ENCODE measurements at places on chromosomes 7 and 10.

- no peak for DNase-seq
Measured at GRCh38 chr10:43994539-43994938, 345.9 kb upstream of the ZNF32 start.

- no peak for DNase-seq
Measured at GRCh38 chr7:149125189-149125862, 798 bp downstream of the ZNF425 start.

DNA sequence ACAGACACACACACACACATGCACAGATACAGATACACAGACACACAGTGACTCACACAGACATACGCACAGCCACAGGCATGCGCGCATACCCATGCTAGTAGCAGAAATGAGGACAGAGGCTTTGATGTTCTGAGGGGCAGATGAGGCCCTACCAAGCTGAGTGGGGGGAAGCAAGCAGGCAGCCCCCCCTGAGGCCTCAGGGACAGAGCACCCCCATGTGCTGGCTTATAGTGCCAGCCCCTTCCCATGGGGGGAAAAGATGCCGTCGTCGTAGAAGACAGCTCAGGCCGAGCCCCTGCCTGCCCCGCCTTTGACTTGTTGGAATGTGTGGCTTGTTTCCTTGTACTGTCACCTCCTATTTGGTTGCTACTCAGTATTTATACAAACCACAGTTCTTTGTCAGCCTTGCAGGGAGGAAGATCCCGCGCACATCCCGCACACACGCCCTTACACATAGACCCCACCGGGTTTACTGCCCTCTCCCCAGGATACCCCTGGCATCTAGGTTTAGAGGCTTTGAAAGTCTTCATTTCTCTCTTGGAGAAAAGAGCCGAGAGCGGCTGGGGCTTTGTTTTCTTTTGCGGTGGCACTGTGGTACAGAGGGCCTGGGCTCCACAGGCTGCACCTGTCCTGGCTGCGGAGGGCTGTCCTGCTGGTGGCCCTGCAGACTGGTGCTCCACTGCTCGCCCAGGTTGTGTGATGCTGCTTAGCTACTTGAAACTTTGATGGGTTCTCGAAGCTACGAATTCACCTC is 112.5 kb downstream of the DOCK1 start:
- DNase-seq, result no peak

DNA sequence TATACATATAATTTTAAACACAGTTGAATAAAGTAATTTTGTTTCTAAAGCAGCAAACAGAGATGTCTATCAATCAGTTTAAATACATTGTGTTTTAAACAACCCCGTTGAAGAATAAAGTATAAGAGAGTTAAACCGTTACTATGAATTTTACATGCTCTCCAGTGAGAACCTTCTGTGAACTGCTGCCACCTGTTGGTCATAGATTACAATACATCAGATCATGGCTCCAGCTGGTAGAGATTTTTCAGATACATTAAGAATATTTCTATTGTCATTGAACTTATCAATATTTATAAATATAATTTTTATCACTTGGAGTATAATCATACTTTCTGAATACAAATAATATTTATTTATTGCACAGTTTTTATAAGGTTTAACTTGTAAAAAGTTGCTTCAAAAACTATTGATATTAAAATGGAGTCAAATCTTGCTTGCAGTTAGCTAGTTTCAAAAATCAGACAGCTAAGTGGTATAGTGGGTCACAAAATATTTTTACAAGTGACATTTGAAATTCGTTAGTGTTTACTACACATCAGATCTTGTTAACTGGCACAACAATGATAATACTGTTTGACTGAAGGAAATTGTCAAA is 561.2 kb upstream of the PHF14 start:
- DNase-seq, result no peak

- DNase-seq, result no peak
Measured at GRCh38 chr7:143900230-143900766, 1.7 kb downstream of the TCAF1 start.

DNA sequence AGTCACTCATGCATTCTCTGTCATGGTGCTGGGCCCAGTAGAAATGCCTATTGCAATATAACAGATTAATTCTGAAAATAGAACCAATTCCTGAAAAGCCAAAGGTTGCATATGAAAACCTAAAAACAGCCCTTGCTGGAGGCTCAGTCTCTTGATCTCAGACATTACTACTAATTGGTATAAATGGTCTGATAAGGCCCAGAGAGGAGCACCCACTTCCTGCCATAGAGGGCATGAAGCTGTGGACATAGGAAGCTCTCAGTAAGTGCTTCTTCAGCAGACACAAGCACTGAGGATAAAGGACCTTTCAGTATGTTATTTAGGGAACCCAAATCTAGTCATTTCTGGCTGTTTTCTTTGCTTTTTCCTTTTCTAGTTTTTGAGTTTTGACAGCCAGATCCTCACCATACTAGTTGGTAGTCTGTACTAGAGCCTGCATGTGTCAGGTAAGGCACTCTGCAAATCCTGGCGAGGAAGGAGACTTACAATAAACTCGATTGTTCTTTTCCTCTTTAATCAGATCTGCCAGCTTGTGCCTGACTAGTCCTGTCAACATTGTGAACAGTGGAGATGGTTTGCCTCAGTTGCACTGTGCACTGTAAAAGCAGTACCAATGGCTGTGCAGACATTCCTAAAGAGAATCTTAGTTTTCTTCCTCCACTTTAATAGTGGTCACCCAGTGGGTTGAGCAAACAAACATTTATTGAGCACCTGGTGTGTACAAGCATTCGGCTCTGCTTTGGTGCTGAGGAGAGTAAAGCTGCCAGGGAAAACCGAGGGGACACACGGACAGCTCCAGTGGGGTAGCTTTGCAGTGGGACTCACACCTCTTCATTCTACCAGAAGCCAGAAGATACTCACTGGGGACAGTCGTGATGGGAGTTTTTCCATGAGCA is 140.9 kb downstream of the CHN2 start:
- no peak for DNase-seq

DNA sequence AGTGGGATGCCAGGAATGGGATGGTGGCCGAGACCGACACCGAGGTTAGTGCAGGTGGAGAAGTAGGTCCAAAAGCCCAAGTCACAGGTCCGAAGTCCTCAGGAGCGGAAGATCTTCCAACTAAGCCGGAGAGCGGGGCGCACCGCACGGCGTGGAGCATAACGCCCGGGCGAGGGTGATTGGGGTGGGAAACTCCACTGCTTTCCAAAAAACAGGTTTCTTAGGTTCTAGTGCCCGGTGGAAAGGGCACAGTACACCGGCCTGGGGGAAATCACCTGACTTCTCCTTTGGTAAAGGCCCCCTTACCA is 11.4 kb upstream of the SPAG6 start:
- no peak for DNase-seq

DNA sequence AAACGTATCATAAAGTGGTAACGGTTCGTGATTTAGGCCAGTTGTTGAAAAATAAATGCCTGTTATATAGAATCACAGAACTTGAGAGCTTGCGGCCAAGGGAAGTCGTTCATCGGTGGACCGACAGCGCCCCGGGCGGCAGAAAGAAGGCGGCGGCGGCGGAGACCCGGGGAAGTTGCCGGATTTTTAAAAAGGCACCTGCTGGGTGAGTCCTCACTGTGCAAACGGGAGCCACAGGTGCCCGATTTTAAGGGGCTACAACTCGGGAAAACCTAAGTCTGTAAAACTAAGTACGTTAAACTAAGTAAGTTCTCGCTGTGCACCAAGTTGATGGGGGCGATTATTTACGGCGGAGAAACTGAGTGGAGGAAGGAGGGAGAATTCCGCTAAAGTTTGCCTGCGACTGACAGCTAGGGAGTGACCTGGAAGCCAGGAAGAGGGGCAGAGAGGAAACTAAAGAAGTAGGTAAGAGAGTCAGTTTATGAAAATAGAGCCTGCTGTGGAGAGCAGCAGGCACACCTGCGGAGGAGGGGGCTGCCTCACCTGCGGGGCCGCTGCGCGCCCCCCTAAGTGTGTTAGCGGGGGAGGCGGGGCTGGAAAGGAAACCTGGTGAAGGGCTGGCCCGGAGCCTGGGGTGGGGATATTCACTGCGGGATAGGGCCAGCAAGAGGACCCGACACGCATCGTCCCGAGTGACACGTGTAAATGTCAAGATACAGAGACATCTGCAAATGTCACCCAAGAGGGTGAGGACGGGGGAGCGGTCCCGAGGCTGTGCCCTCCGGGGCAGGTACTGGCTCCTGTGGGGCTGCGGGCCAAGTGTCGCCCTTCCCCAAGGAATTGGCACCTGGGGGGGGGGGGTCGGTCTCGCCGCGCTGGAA is 996 bp downstream of the ADAM12 start:
- DNase-seq, result no peak

DNA sequence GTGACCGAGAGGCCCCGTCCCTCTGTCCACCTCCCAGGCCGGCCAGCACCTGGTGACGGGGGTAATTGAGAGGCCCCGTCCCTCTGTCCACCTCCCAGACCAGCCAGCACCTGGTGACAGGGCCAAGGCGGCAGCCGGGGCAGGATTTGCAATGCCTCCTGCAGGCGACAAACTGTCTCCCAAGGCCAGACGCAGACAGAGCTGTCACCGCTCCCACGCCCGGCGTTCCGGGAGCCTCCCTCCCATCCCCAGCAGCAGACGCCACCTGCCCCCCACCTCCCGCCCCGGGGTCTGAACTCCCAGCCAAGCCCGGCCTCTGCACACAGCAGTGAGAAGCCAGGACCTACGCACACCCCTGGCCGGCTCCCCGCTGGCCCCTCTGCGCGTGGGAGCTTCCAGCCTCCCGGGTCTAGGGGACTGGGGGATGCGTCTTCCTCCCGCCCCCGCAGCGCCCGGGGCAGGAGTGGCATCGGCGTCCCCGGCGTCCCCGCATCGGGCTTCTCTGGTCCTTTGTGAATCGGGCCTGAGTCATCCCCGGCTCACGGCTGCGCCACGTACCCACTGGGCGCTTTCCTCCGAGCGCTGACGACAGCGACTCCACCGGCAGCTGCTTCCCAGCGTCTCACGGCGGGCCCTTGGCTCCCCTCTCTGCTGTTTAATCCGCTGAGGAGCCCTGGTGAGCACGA is 95.1 kb upstream of the DIP2C start:
- DNase-seq, result peak; percentile 44

DNA sequence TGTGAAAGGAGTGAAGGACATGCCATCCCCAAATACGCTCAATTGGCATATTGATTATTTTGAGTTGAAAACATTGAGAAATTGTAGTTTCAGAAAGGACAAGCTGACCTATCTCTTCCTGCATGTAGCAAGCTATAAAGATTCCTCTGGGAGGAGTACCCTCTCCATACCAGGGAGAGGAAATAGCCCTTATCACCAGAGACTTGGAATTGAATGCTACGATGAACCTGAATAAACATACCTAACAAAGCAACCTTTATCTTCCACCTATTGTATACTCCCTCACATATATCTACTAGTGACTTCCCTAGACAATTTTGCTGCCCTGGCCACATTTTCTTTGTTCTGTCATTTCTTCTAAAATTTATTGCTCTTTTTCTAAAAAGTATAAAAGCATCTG is 150.2 kb upstream of the EEPD1 start:
- DNase-seq, result no peak

DNA sequence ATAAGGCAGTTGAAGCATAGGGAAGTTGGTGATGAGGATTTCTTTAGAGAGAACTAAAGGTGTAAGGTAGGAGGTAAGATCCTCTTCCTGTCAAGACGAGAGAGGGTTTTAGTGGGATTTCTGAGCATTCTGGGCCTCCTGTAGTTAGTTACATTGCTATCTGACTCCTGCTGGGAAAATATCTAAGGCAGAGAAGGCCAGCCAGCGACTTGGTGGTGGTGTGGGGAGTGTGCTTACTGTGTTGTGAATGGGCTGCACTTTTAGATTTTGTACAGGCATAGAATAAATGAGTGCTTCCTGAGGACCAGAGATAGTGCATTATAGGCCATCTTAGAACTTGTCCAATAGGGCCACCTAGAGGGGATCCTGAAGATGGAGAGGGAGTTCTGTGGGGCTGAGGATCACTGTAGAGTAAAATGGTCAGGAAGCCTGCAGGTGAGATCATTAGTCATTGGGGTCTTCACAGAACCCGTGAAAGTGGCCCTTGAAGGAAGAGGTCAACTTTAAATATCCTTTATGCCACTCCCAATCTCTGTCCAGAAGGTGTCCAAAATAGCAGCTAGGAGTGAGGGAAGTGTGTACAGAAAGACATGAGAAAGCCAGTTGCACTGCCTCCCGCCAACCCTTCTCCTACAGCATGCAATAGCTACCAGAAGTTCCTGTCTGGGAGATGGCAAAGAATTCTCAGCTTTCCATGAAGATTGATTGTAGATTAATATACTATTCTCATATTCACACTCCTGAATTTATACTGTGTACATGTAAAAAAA is 266.6 kb downstream of the POLR1F start:
- DNase-seq, result no peak

DNA sequence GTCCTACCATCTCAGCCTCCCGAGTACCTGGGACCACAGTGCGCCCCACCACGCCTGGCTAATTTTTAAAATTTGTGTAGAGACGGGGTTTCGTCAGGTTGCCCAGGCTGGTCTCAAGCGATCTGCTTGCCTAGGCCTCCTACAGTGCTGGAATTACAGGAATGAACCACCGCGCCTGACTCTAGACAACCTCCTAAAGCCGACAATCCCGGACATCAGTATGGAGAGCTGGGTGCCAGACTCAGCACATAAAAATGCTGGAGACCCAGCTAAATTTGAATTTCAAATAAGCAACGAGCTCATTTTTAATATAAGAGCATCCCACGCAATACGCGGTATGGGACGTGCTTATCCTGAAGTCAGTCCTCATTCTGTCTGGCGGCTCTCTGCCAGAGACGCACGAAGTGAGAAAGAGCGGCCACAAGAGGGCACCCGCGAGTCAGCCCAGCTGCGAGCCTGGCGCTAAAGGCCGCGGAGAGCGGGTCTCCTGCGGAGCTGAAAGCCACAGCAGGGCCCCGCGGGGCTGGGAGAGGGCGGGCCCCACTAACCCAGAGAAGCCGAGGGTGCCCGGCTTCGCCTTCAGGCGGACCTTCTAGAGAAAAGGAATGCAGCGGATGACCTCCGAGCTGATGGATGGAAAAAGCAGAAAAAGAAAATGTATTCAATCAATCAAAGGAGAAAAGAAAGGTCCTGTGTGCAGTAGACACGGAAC is 7.0 kb downstream of the CALY start:
- DNase-seq, result peak; percentile 37

DNA sequence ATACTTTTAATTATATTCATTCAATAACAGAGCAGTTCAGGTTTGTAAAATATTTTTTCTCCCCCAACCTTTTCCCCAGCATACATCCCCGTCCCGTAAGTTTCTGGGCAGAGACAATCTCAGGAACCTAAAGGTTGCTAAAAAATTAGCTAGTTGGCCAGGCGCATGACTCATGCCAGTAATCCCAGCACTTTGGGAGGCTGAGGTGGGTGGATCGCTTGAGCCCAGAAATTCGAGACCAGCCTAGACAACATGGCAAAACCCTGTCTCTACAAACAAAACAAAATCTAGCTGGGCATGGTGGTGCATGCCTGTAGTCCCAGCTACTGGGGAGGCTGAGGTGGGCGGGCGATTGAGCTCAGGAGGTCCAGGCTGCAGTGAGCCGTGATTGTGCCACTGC is 40.2 kb downstream of the TCF7L2 start:
- DNase-seq, result no peak

DNA sequence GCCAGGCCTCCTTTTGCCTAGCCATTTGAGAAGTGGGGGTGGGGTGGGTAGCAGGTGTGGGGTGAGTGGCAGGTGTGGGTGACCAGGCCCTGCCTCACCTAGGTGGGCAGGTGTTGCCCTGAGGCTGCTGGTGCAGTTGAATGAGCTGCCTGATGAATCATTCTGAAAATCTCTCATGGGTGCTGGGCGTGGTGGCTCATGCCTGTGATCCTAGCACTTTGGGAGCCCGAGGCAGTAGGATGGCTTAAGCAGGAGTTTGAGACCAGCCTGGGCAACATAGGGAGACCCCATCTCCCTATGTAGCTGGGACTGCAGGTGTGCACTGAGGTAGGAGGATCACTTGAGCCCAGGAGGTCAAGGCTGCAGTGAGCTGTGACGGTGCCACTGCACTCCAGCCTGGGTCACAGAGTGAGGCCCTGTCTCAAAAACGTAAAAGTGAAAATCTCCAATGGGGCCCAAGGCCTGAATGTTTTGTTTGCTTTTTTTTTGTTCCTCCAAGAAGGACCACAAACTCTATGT is 17.7 kb downstream of the TSPAN14 start:
- no peak for DNase-seq
